Dermis blood vessel endothelial cell (primary cell): ENCODE measurements at places on chromosomes 2 and 18.

DNA sequence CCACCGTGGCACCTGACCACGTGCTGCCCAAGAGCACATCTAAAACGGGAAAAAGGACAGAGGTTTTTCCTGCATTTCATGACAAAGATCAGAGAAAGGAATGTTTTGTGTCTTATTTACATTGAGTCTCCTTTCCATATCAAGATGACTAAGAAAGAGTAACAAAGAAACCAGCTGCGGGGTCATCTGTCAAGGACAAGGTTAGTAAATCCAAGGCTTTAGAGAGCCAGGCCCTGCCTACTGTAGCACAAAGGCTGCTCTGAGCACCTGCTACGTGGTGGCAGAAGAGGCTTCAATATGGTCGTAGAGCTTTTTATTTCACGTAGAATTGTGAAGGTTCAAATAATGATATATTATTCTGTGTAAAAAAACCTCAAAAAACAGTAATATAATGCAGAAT is 51.0 kb downstream of the PRELID3A start:
- peak; percentile 31 for DNase-seq

DNA sequence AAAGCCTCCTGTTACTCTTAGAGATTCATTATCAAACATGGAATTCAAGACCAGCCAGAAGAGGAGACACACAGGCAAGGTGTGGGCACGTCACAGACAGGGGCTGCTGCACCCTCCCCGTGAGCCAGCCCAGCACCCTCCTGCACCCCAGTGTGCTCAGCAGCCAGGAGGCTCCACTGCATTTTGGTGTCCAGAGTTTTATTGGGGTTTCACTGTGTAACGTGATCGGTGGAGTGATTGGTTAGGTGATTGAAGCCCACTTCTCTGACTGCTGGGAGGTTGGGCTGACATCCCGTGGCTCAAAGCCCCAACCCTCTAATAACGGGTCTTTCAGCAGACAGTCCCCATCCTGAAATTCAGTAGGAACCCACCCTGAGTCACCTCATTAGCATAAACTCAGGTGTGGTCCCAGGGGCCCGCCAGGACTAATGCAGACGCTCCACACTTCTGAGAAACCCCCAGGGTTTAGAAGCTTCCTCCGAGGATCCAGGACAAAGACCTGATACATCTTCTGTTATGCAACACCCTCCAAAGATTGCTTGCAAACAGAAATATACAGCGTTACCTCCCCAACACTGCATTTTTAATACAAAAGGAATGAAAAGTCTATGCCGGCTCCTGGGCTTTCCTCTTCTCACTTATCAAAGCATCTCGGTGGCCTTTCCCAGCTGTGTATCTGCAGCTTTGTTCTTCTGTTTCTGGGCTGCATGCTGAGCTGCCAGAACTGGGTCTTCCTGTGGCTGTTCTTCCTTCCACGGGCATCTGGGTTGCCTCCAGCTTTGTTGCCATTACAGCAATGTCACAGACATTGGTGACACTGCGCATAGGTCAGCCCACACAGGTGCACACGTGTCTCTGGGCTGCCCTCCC is 43.7 kb upstream of the SNED1 start:
- no peak for DNase-seq

- no peak for DNase-seq
Measured at GRCh38 chr18:49362431-49362830, 98.0 kb downstream of the DYM start.

DNA sequence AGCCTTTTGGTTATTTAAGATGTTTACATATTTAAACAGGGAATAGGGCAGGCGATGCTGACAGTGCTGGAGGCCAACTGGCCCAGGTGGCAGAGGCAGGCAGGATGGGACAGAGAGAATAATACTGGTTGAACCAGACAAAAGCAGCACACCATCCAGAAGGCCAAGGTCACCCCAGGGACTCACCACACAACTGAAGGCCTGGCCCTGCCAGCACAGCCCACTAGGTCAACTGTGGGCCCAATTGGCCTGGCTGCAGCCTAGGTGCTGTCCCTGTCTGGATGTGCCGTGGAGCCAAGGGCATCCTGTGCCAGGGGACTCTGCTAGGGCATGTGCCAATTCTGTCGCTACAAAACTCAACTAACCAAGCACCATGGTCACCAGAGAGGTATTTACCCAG is 69.2 kb downstream of the RNF152 start:
- DNase-seq: no peak

GRCh38 chr2:66082581-66082980 is 352.3 kb upstream of the MEIS1 start:
- DNase-seq: no peak

DNA sequence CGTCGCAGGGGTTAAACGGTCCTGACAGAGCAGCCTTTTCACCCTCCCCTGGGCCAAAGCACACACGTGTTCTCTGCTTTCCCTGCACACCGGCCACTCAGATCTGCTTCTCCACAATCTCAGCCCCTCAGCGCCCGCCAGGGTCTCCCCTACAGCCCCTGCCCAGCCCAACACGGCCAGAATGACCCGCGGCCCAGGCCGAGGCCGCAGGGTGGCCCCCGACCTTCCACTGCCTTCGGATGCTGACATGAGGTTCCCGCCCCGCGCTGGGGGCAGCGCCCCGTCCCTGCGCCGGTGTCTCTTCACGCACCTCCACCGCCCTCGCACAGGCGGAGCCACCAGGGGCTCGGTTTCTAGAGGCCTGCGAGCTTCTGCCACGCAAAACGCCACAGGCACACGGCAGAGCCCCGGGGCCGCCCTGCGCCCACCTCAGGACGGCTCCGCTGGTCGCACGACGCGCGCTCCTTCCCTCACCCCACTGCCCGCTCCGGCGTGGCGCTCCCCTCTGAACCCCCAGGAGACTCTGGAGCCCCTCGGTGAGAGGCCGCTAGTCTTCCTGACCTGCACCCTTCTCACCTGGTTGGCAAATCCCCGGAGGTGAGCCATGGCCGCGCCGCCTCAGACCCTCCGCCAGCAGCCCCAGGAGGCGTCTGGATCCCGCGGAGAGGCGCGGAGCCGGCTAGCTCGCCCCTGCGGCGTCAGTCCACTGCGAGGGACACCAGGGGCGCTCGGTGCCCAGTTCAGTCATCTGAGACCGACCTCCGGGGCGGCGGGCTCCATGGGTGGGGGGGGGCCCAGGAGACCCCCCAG is 749 bp downstream of the STK25 start:
- DNase-seq: peak; percentile 71

- no peak for DNase-seq
Measured at GRCh38 chr18:79905389-79905911, 46.0 kb downstream of the SLC66A2 start.

- DNase-seq: no peak
Measured at GRCh38 chr2:74461187-74462053, 3.2 kb downstream of the WBP1 start.

DNA sequence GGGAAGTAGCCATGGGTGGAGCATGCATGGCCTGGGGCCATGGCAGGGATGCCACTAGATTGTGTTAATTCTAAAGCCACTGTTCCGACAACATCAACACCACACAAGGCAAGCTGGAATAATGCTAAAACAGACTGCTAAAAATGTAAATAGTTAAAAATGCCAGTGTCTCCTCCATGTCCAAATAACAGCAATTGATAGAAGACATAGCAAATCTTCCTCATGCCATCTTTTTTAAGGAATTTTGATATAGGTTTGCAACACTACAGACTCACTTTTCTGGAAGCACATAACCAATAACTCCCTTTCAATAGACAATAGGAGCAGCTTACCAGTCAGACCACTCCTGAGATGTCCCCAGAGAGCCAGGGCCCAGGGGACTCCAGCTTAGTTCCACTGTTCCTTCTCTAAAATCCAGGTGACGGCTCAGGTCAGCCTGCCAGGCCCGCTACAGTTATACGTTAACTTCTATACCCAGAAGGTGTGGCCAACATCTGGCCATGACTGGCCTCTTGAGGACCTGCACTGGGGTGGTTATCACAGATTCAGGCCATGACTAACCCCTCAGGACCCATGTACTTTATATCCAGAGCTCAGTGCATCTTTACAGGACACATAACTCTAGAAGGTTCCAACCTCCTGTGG is 20.3 kb downstream of the TUBB6 start:
- no peak for DNase-seq

DNA sequence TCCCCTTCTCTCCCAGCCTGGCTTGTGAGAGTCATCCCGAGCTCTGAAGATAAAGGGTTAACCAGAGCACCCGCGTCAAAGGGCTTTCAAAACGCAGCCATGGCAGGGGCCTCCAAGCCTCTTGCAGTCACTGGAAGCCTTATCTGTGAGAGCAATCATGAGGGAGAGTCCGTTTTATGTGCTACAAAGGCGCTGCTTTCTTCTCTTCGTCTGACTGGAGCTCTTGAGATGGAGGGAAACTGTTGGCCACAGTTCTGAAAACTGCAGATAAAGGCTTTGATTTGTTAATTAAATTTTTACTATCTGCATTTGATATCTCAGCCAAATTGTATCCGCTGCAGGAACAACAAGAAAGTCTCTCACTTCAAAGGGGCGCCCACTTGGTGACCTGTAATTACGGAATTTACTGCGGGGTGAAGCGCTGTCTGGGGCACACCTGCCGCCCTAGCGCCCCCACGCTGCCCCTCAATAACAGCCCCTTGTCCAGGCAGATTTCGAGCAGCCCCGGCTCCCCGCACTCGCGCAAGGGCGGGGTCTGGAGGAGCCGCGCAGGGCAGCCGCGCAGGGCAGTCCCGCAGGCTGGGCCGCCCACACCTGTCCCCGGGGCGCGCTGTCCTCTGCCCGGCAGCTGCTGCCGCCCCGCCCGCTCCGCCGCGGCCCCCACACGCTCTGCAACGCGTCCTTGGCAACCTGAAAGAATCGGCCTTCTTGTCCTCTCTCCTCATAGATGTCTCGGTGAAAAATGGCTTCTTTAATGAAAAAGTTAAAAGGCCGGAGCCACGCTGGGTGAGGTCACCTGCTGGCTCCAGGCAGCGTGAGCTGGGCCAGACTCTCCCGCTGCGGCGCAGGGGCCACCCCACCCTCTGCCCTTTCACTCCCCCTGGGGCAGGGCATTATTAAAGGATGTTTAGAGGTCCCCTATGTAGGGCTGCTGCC is 217.9 kb downstream of the VAPA start:
- peak; percentile 14 for DNase-seq

GRCh38 chr18:23056315-23056714 is 79.0 kb upstream of the CABLES1 start:
- no peak for DNase-seq

GRCh38 chr2:34549710-34550345 is 950.7 kb upstream of the FAM98A start:
- no peak for DNase-seq

- DNase-seq: peak; percentile 90
Measured at GRCh38 chr18:9017167-9017904, 85.2 kb upstream of the NDUFV2 start.

GRCh38 chr2:149799013-149799705 is 211.6 kb upstream of the MMADHC start:
- peak; percentile 72 for DNase-seq

DNA sequence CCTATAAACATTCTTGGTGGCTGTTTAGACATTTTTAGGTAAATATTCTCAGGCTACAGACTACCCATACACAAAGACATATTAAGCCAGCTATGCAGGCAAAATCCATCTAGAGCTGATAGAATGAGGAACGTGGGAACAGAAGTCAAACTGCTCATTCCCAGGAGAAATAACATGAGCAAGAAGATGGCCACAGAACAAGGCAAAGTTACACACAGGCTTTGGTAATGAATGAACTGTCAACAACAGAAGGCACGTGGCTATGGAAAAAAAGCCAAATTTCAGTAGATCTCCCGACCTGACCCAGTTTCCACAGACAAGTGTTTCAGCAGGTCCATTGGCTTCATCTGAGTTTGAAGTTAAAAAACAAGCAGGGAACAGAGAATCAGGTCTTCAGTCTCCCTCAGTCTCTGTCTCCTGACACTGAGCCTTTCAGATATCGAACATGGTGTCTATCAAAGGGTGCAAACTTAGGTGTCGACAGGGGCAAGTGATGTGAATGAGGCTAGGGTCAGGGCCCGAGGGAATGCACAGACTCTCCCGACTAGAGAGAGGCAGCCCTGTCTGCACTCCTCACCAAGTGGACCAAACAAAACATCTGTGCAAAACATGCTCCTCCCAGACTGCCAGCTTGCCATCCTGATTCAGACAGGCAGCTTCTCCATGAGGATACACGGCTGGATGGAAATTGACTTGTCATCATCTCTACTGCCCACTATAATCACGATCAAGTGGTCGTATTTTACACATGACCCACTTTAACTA is 25.9 kb downstream of the SIGLEC15 start:
- no peak for DNase-seq

GRCh38 chr2:14909795-14910194 is 277.3 kb downstream of the LRATD1 start:
- no peak for DNase-seq

- DNase-seq: no peak
Measured at GRCh38 chr2:88329815-88330603, 122.5 kb downstream of the FOXI3 start.

- DNase-seq: no peak
Measured at GRCh38 chr2:202165208-202165607, 73.2 kb downstream of the SUMO1 start.

GRCh38 chr2:109217362-109218086 is 88.5 kb downstream of the SH3RF3 start:
- peak; percentile 90 for DNase-seq

GRCh38 chr18:37565101-37565976 is at the start of gene CELF4:
TSS of gene CELF4 (minus strand) at chr18:37565798.
- DNase-seq: peak; percentile 10

DNA sequence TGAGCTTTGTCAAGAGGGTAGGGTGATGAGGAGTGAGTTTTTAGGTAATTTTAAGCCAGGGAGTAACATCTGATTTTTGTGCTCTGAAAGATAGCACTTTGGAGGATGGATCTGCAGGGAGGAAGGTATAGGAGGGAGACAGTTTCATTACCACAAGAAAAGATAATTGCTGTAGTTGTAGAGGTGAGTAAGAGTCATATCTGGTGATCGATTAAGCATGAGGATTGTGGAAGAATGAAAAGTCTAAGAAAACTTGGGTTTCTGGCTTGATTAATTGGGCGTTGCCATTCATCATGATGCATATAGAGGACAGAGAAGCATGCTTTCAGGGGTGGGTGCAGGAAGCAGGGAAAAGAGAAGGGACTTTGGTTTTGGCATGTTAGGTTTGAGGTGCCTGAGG is 18.5 kb downstream of the KCMF1 start:
- DNase-seq: no peak

- no peak for DNase-seq
Measured at GRCh38 chr2:38336621-38337020, 40.5 kb downstream of the ATL2 start.

GRCh38 chr2:42063431-42064171 is 15.8 kb downstream of the PKDCC start:
- DNase-seq: no peak

GRCh38 chr18:5600378-5601071 is 56.7 kb upstream of the EPB41L3 start:
- DNase-seq: peak; percentile 34

DNA sequence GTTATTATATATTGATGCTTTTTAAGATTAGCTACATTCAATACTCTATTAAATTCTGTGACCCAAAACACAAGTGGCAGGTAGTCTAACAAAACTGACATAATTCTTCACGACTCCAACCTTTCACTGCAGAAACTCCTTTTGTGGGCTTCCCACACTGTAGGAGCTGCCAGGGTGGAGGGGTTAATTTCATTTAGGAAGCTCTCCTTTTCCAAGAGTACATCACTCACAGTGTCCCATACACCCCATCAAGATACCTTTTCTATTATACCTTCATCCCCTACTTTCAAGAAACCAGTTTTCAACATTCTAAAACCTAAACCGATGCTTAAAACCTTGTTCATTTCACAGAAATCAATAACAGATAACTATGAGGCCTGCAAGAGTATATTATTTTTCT is 825 bp downstream of the THUMPD2 start:
- DNase-seq: peak; percentile 12

GRCh38 chr2:211611621-211612020 is 927.0 kb downstream of the ERBB4 start:
- no peak for DNase-seq
